Muscle of leg (tissue), 16 donors: ENCODE measurements at places on chromosomes 5 and 9. TPM values are rescaled to one million over a fixed set of nuclear protein-coding genes. Genes with fewer than 3 reads are reported as not detected.
A peak's percentile ranks its signal among the peaks of the same experiment; 100 is the strongest.

ADAMTS2 gene
- polyA plus RNA-seq, result 21.3 TPM

PDCD1LG2 gene
- polyA plus RNA-seq, result 1.1 TPM

ITGA1 gene
- 29.0 TPM for polyA plus RNA-seq

DNA sequence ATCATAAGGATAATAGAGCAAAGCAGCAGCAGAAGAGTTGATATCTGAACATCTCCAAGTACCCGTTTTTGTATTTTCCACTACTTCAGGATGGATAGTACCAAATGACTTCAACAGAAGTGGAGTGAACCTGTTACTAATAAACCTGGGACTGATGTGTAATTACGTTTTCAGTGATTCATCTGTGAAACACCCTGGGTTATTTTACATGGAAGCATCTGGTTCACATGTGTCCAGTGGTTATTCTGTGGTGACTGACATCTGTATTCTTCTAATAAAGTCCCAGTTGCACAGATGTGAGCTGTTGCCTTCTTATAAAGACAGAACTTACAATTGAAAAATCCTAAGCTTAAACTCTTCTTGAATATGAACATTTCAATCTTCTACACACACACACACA is 139.7 kb upstream of the VCAN start:
- H3K36me3 ChIP-seq, result no peaks in the 10 kb centered on the region
- no peaks in the 10 kb centered on the region for H3K27me3 ChIP-seq

- DNase-seq, result no peak
- H3K36me3 ChIP-seq, result no peaks in the 10 kb centered on the region
- no peaks in the 10 kb centered on the region for H3K27me3 ChIP-seq
- H3K27ac ChIP-seq, result no peak overlapping the region
These were observed 542.1 kb downstream of the BNC2 start for GRCh38 chr9:16328349-16328748.

DNA sequence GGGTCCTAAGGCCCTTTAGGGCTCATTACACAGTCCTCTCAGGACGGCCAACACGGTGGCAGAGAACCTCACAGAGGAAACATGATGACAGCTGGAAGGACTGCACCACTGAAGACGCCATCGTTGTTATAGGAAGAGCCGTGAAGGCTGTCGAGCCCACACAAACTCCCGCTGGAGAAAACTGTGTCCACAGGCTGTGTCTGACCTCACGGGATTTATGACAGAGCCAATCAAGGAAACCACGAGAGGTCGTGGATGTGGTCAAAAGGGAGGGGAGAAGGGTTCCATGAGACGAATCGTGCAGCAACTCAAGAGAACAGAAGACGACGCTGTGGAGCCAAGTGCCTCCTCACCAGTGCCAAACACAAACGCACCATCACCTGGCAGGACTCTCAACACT is 12.2 kb downstream of the QSOX2 start:
- H3K27me3 ChIP-seq, result no peaks in the 10 kb centered on the region
- no peak for DNase-seq
- peaks cover 7% of the 10 kb centered on the region for H3K4me1 ChIP-seq
- H3K27ac ChIP-seq, result no peak overlapping the region
- H3K4me3 ChIP-seq, result no peak overlapping the region

GRCh38 chr9:63816751-63817621 is 1468.0 kb downstream of the FOXD4L5 start:
- H3K36me3 ChIP-seq, result no peaks in the 10 kb centered on the region
- peak overlapping the region; percentile 37 for H3K27ac ChIP-seq
- peaks cover 12% of the 10 kb centered on the region for H3K4me1 ChIP-seq
- peaks cover 18% of the 10 kb centered on the region for H3K27me3 ChIP-seq
- H3K4me3 ChIP-seq, result peak overlapping the region; percentile 29
- peak; percentile 80 for DNase-seq

DNA sequence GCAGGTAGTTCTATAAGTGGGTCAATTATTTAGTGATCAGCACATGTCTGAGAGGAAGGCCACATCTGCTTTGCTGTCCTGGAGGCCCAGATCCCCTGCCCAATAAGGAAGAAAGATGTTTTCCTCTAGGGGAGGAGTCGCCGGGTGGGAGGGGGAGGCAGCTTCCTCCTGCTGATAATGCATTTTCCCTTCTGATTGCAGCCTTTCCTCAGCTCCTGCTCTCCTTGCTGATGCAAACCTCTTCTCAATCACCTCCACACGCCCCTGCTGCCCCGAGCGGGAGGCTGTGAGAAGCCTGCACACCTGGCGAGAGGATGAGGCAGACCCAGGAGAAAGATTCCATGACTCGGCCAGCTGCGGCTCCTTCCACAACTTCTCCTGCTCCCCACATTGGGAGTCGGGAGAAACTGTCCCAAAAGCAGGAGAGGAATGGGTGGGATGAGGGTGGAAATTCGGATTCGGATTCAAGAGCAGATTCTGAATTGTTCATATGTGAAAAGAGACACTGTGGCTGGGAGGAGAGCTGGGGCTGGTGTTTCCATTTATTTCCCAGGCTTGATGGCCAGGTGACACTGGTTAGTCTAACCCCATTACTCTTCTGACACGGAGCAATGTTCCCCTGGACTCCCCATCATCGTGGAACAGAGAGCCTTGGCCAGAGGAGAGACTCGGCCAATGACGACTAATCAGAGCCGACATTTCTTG is 6.8 kb upstream of the NTNG2 start:
- H3K4me1 ChIP-seq, result peaks cover 3% of the 10 kb centered on the region
- DNase-seq, result no peak
- no peak overlapping the region for H3K27ac ChIP-seq
- H3K36me3 ChIP-seq, result no peaks in the 10 kb centered on the region
- H3K27me3 ChIP-seq, result peaks cover 75% of the 10 kb centered on the region

DNA sequence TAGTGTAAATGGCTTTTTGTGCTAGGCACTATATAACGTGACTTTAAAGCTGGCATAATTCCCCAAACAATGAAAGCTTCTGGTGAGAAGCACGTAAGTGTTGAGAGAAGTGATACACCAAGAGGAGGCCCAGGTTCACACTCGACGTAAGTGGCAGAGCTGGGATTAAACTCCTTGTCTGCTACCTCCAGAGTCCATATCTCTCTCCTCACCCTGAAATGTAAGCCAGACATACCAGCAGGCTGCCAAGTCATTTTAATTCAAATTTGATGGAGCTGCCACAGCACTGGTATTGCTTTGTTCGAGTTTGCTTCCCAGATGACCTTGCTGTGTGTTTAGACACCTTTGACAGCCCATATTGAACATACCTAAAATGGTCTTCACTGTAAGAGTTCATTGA is 319.7 kb downstream of the GLIS3 start:
- no peak overlapping the region for H3K27ac ChIP-seq
- H3K27me3 ChIP-seq, result no peaks in the 10 kb centered on the region
- no peak overlapping the region for H3K4me3 ChIP-seq

GRCh38 chr5:168528521-168529373 is at the start of gene FBLL1:
Gene FBLL1 (plus strand): TSS chr5:168529305. CDS start chr5:168529505, 200 bp downstream.
- H3K4me1 ChIP-seq, result peaks cover 7% of the 10 kb centered on the region
- peak; percentile 69 for DNase-seq
- H3K4me3 ChIP-seq, result peak within 1 kb of the TSS; percentile 34
- no peak within 1 kb of the TSS for H3K27ac ChIP-seq
